COR-L47 (cell line): ENCODE measurements at places on chromosomes 2 and 18.

DNA sequence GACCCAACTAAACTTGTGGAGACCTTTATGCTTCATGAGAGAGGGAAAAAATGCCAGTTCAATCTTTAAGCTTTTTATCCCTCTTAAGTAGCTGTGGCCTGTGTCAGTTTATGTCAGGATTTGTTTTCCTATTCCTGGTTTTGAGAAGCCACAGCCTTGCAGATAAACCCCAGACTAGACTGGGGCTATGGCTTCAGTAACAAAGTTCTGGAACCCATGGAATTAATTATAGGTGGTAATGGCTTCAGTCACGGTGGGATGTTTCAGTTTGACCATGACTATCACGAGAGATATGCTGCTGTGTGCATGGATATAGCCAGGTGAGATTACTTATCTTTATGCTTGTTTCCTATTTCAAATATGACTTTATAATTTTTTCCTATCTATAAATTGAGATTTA lies 134.8 kb downstream of the RAPGEF4 start:
- no peak for DNase-seq

DNA sequence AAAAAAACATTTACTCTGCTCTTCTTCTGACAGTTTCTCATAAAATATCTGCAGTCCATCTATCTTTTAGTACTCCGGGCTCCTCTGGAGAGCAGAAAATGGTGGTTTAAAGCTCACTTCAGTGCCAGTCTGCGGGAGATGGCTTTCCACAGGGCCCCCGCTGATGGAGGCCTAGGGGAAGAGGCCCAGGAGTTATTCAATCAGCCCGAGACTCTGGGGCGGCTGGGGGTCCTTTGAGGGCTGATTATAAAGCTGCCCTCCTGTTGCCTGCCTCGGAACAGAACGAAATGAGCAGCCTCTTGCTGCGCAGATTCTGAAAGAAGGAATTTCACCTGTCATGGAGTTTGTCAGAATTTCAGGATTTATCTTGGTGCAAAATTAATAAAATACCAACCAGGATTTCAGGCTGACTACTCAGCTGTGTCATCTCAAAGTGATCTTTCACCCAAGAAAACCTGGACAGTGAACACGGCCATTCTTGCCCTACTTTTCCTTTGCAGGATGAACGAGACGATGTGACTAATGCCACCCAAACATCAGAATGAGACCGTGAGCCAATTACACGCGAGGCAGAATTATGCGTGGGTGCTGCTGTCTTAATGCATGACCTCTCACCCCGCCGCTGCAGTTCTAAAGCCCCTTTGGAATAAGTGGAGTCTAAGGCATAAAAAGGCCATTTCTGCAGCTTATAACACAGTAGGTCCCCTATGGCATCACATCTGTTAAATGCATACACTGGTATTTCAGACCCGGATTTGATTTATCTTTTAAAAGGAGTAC lies 273.8 kb downstream of the ZNF521 start:
- no peak for DNase-seq

DNA sequence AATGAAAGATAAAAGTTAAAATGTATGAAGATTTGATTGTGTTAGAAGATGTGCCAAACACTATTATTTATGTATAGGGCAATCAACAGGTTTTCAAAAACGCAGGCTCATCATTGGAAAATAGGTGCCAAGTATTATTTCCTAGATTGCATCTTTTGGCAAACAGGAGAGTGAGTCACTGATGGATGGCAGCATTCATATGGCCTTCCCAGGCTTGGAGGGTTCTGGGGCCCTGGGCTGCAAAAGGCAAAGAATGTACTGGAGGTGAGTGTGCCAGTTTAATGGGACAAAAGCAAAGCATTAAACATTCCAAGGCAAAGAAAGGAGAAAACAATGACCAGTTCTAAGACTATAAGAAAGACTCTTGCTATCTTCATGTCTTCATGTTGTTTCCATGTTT lies 379.4 kb downstream of the RIT2 start:
- DNase-seq, result no peak

DNA sequence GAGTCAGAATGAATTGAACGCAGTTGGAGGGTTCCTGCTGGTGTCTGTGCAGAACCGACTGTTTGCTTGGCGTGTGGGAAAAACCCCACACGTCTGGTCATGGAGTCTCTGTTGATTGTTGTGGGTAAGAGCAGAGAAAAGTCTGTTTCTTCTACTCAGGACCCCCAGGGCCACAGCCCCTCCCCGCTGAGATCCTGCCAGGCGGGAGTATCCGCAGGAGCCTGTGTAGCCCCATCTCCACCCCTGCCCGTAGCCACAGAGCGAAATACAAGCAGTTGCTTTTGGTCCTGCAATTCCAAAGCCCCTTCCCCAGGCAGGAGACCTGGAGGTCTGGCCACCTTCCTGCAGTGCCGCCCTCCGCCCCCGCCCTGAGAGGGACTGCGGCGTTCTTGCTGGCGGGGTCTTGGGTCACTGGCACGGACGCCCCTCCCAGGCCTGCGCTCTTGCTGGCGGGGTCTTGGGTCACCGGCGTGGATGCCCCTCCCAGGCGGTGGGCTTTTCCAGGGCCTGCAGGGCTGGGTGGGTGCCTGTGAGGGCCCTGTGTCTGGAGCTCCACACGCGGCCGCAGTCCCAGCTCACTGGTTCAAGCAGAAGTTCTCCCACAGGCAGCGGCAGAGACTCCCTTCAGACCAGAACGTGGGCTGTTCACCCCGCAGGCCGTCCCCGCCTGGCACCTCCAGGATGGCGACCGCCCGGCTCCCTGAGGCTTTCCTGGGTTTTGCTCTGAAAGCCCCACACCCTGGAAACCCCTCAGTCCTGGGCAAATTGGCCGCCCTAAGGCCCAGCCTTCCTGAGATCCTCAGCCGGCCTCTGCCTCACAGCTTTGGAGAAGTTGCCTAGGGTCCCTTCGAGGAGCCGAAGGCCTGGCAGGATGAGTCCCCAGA lies 76.0 kb upstream of the CTDP1 start:
- DNase-seq, result no peak

DNA sequence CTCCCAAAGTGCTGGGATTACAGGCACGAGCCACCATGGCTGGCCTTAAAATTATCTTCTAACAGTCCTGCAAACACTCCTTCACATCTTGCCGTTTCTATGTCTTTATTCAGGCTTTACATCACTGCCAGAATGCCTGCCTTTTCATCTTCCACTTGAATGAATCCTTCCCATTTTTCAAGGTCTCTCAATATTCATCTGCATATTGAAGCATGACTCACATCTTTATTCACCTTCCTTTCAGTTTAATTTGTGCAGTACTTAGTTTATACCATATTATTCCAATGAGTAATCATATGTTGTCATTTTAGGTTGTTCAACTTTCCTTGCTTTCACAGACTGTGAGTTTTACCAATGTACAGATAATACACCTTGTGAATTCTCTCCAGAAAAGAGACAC lies 510.1 kb upstream of the PIK3C3 start:
- DNase-seq, result no peak

- no peak for DNase-seq
These were observed 198.6 kb upstream of the EPAS1 start for GRCh38 chr2:46098621-46099062.
